ENCODE measurements at places on chromosomes 3 and 15.

DNA sequence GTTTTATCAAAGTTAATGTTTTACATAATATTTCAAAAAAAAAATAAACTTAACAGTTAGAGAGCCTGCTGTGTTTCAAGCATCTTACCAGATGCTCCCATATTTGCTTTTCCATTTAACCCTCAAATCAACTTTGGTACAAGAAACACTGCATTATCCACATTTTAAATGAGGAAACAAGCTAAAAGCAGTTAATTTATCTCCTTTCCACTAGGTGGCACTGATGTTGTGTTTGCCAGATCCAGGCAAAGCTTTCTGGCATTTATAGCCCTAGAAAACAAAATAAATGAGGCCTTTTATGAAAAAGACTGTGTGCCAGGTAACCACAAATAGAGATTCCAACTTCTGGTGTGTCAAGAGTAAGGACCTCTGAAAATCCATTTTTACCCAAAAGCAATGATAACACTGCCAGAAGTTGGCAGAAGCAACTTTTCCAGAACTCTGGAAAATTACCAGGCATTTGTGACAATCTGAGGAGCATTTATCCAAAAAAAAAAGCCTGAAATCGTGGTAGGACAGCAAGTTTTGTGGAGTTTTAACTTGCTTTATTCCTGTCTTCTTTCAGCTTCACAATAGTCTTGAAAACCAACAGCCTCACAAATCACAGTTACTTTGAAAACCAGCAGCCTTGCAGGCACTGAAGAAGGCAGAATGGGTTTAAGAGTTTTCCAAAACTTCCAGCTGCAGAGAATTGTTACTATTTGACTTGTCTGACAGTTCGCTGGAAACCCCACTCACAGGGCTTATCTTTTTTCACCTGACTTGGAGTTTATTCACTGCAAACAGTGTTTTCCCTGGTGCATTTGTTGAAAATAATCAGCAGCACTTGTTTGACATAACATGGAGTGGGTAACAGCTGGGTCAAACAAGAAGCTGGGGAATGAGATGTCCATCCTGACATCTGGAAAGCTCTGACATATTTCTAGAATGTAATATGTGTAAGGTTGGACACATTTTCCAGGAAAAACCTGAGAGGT lies 9.2 kb downstream of the FAM162A start:
- peak; percentile 16 for DNase-seq

- peak; percentile 43 for DNase-seq
Observed at GRCh38 chr3:59043391-59043790, 6.4 kb downstream of the CFAP20DC start.

GRCh38 chr15:80188251-80188650 lies 35.5 kb downstream of the FAH start:
- no peak for DNase-seq

GRCh38 chr3:55875113-55875512 lies 388.0 kb upstream of the WNT5A start:
- DNase-seq: no peak

- no peak for DNase-seq
Observed at GRCh38 chr3:68892297-68892696, 40.0 kb downstream of the TAFA4 start.

GRCh38 chr15:61169275-61169903 lies 59.7 kb downstream of the RORA start:
- DNase-seq: no peak

- DNase-seq: no peak
Observed at GRCh38 chr3:152380043-152380442, 111.3 kb downstream of the MBNL1 start.

DNA sequence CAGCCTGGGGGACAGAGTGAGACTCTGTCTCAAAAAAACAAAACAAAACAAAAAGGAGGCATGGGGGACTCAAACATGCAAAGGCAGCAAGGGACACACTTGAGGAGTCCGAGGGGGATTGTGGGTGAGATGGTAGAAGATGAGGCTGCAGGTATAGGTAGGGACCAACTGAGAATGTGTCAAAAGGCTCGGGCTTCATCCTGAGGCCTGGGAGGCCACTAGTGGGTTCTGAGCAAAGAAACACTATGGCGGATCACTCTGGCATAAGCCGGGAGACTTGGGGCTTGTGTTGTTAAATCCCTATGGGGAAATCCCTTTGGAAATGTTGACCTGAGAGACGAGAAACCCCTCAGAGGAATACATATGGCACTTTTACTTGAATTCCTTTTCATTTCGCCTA lies 21.2 kb downstream of the ZNF710 start:
- DNase-seq: no peak

DNA sequence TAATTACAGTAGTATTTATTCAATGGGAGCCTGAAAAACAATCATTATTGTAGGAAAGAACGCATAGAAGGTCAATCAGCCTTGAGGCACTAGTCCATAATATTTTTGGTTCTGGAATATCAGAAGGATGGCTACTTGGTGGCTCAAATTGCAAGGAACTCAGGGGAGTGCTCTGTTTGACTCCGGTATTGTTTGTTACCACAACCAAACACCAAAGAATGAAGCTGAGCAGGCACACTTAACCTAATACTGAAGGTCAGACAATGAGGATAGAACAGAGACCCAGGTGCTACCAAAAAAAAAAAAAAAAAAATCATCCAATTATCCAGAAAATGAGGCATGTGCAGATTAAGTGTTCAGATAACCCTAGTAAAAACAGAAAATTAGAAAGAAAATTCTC lies 11.1 kb upstream of the SATB1 start:
- DNase-seq: no peak

DNA sequence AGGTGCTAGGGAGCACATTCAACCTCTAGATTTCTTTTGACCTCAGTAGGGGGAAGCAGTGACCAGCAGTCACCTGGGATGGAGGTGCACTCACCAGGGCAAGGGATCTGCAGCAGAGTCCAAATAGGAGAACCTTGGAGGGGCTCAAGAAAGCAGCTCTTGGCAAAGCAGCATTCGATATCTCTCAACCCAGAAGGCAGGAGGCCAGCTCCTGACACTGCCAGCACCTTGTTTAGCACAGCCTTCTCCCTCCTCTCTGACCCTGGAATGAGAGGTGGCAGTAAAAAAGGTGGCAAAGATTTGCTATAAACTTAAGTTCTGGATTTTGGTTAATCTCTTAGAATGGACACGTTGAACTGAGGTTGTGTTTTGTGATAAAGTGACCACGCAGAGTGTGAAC lies 107.9 kb downstream of the AQP9 start:
- no peak for DNase-seq

DNA sequence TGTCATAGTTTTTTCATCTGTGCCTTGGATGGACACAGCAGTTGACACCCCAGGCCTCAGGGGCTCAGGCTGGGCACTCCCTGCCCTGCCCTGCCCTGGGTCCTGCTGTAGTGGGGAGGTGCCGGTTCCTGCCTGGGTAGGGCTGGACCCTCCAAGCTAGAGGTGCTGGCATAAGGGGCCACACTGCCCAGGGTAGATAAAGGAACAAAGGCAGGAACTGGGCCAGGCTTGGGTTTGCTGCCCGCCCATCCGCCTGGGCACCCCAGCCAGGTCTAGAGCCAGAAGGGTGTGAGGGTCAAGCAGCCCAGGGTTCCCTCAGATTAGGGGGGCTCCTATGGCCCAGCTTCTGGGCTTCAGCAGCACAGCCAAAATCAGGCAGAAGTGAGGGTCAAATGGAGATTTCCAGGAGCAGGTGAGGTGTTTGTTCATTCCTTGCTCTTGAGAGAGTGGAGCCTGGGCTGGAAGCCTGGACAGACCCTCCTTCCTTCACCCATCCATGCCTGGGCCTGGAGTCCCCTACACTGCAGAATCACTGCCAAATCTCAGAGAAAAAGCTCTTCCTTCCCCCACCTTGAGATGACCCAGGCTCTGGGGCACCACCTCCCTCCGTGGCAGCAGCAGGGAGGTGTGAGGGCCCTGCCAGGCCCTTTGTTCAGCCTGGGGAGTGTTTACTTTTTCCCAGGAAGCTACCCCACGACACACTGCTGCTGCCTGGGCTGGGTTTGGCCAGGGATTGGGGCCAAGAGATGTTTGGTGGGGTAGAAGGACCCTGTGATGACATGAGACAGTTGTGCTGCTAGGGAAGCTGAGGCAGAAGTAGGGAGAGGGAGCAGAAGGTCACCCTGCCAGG lies 7.1 kb downstream of the SEMA3F start:
- no peak for DNase-seq

- no peak for DNase-seq
Observed at GRCh38 chr3:183962807-183963206, 54.9 kb downstream of the ABCC5 start.

GRCh38 chr3:46565607-46566039 lies 479 bp downstream of the LRRC2 start:
- DNase-seq: peak; percentile 12

GRCh38 chr3:188211476-188211875 lies 57.5 kb downstream of the LPP start:
- DNase-seq: no peak

DNA sequence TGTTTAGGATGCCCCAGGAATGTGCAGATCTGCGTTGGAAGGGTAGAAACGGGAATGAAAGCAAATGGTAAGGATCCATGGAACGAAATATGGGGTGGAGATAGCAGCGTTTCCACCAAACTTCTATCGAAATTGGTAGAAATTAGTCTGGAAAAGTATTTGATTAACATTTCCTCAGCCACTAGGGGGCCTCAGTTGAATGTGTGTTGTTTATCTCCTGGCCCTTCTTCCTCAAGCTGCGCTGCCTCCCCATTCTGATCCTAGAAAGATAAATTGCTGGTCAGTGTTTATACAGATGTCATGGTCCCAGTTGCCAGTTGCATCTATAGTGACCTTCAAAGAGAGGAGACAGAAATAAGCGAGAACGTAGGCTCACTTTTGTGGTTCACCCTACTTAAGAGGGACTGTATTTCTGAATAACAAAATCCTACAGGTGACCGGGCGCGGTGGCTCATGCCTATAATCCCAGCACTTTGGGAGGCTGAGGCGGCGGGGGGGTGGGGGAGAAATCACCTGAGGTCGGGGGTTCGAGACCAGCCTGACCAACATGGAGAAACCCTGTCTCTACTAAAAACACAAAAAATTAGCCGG lies 457.1 kb downstream of the SQOR start:
- DNase-seq: peak; percentile 70

DNA sequence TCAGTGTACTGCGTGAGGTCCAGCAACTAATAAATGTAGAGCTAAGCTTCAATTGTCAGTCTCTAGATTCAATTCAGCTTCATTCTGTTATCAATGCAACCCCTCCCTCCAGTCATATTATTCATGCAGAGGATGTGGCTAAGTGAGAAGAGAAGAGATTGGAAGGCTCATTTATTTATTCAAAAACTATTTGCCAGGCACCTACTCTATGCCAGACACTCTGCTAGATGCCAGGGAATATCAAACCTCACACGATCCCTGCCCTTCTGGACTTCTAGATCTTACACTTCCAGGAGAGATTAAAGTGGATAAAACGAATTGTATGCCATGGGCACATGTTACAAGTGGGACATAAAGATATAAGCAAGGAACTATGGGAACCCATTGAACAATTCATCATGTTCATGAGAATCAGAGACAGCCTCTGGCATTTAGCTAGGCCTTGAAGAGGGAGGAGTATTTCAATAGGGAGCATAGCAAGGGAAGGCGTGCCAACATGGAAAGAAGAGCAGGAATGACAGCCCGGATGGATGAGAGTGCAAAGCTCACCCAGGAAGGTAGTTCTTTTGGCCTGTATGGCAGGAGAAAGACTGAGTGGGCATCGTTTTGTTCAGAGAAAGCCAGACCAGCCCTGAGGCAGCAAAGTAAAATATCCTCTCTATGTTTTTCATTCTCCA lies 75.4 kb downstream of the FGF12 start:
- no peak for DNase-seq

- no peak for DNase-seq
Observed at GRCh38 chr3:120369037-120369467, 19.9 kb upstream of the LRRC58 start.

GRCh38 chr3:182414586-182414985 lies 378.7 kb upstream of the ATP11B start:
- no peak for DNase-seq

Measured in BE2C (cell line).